Fibroblast of lung (primary cell): ENCODE measurements at places on chromosomes 7 and 10. TPM values are rescaled to one million over a fixed set of nuclear protein-coding genes. Genes with fewer than 3 reads are reported as not detected.

The TAS2R3 gene
- 1.3 and 2.8 TPM in 2 replicates for total RNA-seq

The ASZ1 gene
- total RNA-seq, result not detected in 2 replicates

The CACNB2 gene
- total RNA-seq, result 0.66 and 1.5 TPM in 2 replicates

The VENTX gene
- not detected in 2 replicates for total RNA-seq

The SEMA3A gene
- total RNA-seq, result 19.5 and 60.8 TPM in 2 replicates

The CYP2E1 gene
- 0.26 and 0.50 TPM in 2 replicates for total RNA-seq

The CACNA2D1 gene
- total RNA-seq, result 45.7 and 64.4 TPM in 2 replicates

The CDCA7L gene
- 25.3 and 27.5 TPM in 2 replicates for total RNA-seq

The CADPS2 gene
- 32.2 and 40.8 TPM in 2 replicates for total RNA-seq

The DNAH11 gene
- under 0.01 and 0.33 TPM in 2 replicates for total RNA-seq
